Endothelial cell of coronary artery (primary cell): ENCODE measurements at places on chromosomes 3 and 15. TPM values are rescaled to one million over a fixed set of nuclear protein-coding genes. Genes with fewer than 3 reads are reported as not detected.

Gene CCDC9B
- total RNA-seq, result 26.2 and 75.5 TPM in 2 replicates

Gene CTXN2
- total RNA-seq, result under 0.01 TPM in 1 of 2 replicates, not detected in the other

Gene DCLK3
- not detected in 2 replicates for total RNA-seq

Gene SKOR1
- under 0.01 and 0.09 TPM in 2 replicates for total RNA-seq

Gene SCAANT1
- total RNA-seq, result 1.2 TPM in 1 of 2 replicates, not detected in the other

Gene SV2B
- total RNA-seq, result 0.18 TPM in 1 of 2 replicates, not detected in the other

Gene CELF6
- total RNA-seq, result not detected in 2 replicates

Gene SLCO3A1
- total RNA-seq, result 0.94 and 1.6 TPM in 2 replicates

Gene GAP43
- not detected in 2 replicates for total RNA-seq

Gene UBP1
- 48.1 and 57.1 TPM in 2 replicates for total RNA-seq

Gene RBPMS2
- total RNA-seq, result 0.09 TPM in 1 of 2 replicates, not detected in the other

Gene GRM7
- total RNA-seq, result 0.09 and 0.85 TPM in 2 replicates

Gene RAB6B
- total RNA-seq, result 0.45 and 1.1 TPM in 2 replicates

Gene SEMA3F
- 93.7 and 138 TPM in 2 replicates for total RNA-seq

Gene IRAK2
- 21.5 and 21.7 TPM in 2 replicates for total RNA-seq

Gene TAGLN3
- total RNA-seq, result not detected in 2 replicates

Gene GOLGA8H
- total RNA-seq, result 0.90 and 1.1 TPM in 2 replicates

Gene RTP1
- total RNA-seq, result not detected in 2 replicates

Gene GCSAM
- not detected in 2 replicates for total RNA-seq

Gene KLF15
- total RNA-seq, result 0.63 and 0.75 TPM in 2 replicates

Gene BFSP2
- not detected in 2 replicates for total RNA-seq

Gene C2CD4A
- 0.94 and 1.5 TPM in 2 replicates for total RNA-seq

Gene IL17RD
- 0.90 and 1.2 TPM in 2 replicates for total RNA-seq

Gene AQR
- total RNA-seq, result 20.1 and 21.6 TPM in 2 replicates

Gene SST
- not detected in 2 replicates for total RNA-seq

Gene KBTBD12
- total RNA-seq, result not detected in 2 replicates

Gene GOLGA6L7
- total RNA-seq, result not detected in 2 replicates

Gene CRYGS
- total RNA-seq, result 0.99 and 2.2 TPM in 2 replicates

Gene ACAN
- not detected in 2 replicates for total RNA-seq

Gene C3orf62
- 0.81 and 2.0 TPM in 2 replicates for total RNA-seq

Gene RFX7
- total RNA-seq, result 3.1 and 4.8 TPM in 2 replicates

Gene FAM162A
- total RNA-seq, result 15.0 and 26.7 TPM in 2 replicates

Gene SLC24A5
- not detected in 2 replicates for total RNA-seq

Gene HYAL1
- 0.99 and 1.8 TPM in 2 replicates for total RNA-seq

Gene BBS4
- 7.0 and 11.3 TPM in 2 replicates for total RNA-seq

Gene LNP1
- total RNA-seq, result 0.94 and 0.99 TPM in 2 replicates

Gene CPLX3
- not detected in 2 replicates for total RNA-seq

Gene ARHGAP11A
- total RNA-seq, result 9.2 and 18.5 TPM in 2 replicates

Gene ZDHHC3
- 48.7 and 50.4 TPM in 2 replicates for total RNA-seq

Gene CCR9
- not detected in 2 replicates for total RNA-seq

Gene AADAC
- total RNA-seq, result 0.27 and 0.56 TPM in 2 replicates

Gene GOLIM4
- 56.9 and 64.0 TPM in 2 replicates for total RNA-seq

Gene TM4SF18
- total RNA-seq, result 56.6 and 75.3 TPM in 2 replicates

Gene MAPKAPK3
- 16.8 and 19.8 TPM in 2 replicates for total RNA-seq

Gene GABRB3
- under 0.01 TPM in 1 of 2 replicates, not detected in the other for total RNA-seq

Gene NSUN3
- total RNA-seq, result 13.2 and 14.0 TPM in 2 replicates

Gene MAP1A
- 0.63 and 0.94 TPM in 2 replicates for total RNA-seq
